Suppressor macrophage treated with lipopolysaccharide for 1 hour (primary cell): ENCODE measurements at places on chromosomes 4 and X.

DNA sequence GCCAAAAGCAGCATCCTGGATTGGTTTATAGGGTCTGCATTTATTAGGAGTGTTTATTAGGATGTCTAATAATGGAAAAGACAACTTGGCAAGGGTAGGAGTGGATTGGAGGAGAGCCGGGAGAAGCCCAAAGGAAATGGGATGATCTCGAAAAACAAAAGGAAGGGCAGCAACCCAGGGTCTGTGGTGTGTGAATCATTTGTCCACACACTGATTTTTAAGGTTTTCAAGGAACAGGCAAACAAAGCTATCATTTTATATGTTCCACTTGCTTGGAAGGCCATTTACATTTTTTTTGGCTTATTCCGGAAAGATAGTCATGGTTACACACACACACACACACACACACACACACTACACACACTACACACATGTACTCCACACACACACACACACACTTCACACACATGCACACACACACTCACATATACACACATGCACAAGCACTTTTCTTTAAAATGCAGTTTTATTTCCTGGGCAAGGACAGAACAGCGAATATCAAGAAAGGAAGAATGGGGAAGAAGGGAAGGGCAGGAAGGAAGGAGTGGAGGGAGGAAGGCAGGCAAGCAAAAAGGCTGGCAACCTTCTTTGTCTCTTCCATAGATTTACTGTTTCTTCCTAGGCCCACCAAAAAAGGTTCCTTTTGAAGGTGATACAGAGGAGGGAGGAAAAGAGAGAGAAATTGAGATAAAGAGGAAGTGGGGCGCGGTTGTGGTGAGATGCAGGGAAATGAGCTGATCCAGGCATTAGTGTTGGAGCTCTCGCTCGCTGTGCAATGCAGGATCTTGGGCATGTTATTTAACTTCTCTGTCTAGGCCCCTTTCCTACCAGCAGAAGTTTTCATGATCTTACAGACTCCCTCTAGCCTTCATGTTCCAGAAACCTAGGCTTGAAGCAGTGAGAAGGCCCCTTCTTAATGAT lies 88.6 kb upstream of the MAML3 start:
- peak; percentile 54 for DNase-seq

DNA sequence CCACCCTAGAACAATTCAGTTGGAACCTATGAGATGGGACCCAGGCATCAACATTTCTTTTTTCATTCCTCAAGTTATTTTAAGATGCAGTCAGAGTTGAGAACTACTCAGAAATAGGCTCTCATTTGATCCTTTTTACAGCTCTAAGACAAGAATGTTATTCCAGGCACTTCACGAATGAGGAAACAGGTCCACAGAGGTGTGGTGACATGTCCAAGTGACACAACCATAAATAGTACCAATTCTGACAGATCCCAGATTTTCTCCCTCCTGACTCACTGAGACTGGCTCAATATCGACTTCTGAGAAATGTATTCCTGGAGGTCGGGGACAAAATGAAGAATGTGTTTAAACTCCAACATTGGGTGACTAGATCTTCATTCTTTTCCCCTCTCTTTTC lies 11.1 kb downstream of the TCEANC start:
- DNase-seq = no peak

DNA sequence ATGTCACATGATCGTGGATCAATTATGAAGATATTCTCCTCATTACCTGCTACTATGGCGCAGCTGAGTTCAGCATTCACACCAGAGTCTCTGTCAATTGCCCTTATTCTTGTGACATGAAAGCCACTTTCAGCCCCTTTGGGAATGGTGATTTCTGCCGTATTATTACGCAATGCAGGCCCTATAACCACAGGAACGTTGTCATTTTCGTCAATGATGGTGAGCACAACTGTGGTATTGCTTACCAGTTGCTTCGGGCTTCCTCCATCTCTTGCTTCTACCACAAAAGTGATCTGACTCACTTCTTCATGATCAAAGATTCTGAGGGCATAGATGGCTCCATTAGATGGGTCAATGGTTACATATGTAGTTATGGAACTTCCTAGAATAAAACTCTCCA lies 2.1 kb downstream of the PCDH18 start:
- DNase-seq = no peak

GRCh38 chr4:173345648-173346047 lies 11.5 kb upstream of the HMGB2 start:
- no peak for DNase-seq

GRCh38 chr4:151934766-151935165 lies 174.0 kb upstream of the GATB start:
- no peak for DNase-seq

DNA sequence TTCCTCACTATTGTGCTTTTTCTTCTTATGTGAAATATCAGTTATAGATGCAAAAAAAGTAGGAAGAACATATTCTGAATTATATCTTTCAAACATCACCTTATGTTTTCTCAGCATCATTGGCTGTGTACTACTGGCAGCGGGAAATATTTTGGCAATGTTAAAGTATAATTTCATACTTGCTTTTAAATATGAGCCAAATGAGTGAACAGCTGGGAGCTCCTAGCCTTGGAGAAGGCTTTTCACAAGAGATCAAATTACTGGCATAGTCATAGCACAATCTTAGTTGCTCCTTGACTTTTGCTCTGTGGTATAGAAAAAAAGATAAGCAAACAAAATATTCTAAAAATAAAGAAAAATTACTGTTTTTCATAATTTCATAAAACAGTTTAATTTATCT lies 1575.8 kb upstream of the PABPC4L start:
- DNase-seq = no peak

DNA sequence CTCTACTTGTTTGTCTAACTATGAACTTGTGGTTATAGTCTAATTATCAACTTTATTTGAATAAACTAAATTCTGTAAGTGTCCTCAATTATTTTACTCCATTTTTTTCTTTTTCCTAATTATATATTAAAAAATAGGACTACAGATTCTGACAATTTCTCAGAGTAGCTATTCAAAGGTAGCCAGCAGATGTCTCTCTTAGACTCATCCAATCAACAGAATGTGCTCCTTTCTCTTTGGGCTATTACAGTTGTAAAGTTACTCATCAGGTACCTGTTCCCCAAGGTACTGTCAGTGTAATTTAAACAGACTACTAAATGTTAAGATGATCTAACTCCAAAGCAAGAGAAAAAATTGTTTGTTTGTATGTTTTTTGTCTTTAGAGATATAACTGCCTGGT lies 248.6 kb downstream of the PCDH18 start:
- no peak for DNase-seq

GRCh38 chr4:88002786-88003185 lies 4.6 kb upstream of the PKD2 start:
- DNase-seq = no peak

DNA sequence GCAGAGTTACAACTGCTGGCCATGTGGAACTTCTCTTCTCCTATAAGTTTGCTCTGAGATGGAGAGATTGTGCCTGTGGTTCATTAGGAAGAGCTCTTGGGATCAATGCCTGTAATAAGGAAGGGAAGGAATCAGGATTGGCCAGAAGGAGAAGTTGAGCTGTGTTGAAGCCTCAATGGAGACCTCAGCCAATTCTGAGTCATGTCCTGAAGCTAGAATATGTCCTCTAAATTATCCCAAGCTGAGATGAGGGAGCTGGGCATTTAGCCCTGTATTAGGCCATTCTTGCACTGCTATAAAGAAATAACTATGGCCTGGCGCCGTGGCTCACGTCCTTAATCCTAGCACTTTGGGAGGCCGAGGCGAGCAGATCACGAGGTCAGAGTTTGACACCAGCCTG lies 85.4 kb upstream of the DHX15 start:
- no peak for DNase-seq

DNA sequence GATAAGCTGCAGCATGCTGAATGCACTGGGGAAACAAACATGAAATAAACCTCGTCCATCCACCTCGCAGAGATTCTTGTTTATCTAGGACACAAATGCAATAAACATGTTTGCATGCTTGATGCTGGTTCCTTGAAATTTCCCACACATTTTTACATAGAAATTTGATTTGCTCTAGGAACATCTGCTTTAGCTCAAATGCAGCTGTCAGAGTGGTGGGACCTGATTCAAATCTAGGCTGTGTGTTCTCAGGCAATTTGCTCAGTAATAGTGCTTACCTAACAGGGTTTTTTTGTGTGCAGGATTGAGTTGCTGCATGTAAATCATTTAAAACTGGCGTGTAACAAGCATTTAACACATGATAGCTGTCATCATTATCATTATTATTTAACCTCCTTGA lies 293.1 kb downstream of the QDPR start:
- DNase-seq = no peak

DNA sequence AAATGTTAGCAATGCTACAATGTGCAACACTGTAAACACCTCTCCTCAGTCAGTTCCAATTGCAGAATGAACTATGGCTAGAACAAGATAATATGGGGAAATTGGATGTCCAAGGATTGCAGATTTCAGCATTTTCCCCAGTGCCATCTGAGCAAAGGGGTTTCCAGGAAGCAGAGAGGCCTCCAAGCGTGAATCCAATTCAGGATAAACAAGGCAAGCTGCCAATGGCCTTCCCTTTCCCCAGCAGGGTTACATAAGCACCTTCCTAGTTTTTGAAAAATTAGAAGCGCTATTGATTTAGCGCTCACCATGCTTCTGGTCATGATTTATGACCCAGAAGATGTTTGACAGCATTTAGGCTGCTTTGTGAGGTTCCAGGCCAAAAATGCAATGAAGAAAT lies 223.0 kb upstream of the GATB start:
- no peak for DNase-seq

DNA sequence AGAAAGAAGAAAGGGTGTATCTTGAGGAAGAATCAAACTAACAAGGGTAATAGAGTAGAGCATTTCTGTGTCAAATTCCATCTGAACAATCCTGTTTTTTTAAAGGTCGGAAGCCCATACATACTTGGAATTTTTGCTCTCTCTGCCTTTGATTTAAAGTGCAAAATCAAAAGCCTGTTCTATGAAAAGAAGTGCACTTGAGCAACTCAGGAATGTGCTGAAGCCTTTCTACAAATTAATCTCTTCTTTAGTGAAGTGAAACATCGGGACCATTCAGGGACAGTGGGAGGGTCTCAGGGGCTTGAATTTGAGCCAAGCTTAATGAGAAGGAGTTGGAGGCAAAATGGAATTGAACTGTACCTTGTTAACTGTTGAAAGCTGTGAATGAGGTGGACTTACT lies 1008.5 kb upstream of the LCORL start:
- DNase-seq = no peak

DNA sequence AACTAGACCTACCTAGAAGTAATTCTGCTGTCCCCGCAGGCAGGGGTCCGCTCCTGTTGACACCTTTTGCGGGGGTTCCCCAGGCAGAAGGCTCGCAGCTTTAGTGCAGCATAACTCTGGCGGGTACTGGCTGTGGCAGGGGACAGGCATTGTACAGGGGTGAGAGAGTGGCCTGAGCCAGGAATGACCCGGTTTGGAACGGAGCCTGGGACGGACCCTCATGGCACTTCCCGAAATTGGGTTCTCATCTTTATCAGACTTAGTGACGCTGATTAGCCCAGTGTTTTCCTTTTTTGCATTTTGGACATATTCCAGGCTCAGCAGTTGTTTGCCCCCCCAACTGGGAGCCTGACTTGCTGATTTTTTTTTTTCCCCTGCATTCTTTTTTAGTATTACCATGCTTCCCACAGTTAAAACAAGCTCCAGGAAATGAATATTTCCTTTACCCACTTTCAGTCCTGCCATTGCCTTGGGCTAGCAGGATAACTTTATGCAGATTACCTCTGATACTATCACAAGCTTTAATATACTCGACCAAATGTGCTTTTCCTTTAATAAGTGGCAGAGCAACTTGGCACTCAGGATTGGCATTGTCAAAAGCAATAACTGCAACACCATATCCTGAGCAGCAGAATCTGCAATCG lies 55.8 kb upstream of the WDR1 start:
- DNase-seq = no peak

DNA sequence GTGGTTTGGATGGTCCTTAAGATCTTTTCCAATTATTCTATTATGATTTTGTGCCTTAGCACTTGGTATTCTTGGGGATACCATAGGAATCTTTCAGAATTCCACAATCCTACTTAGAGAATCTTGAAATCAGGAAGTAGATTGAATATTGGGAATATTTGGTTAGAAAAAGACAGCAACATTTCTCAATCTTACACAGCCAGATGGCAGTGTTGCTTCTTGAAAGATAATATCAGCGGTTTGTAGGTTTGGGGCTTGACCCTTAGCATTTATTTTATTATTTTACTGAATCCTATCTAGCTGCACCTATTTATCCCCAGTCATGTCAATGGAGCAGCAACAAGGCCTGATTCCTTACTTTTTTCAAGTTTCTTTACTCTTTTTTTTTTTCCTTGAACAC lies 28.6 kb downstream of the MAGEB1 start:
- DNase-seq = peak; percentile 34

- no peak for DNase-seq
Measured at GRCh38 chr4:139558235-139559088, 2.4 kb upstream of the SETD7 start.

GRCh38 chrX:24471808-24472207 lies 6.7 kb downstream of the PDK3 start:
- no peak for DNase-seq

DNA sequence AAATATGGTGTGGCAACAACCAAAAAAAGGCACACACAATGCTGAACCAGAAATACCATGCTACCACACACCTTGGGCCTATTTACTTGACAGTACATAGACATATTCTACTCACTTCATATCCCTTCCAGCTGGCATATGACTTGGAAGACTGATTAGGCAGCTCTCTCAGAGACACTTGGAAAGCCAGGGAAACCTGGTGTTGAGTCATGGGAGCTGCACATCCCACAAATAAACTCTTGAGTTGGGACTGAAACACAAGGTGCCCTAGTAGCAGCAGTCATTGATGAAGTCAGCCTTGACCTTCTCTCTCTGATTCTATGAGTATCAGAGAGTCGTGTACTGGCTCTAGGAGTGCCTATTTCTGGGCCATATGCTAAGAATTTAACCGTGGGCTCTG lies 776.6 kb upstream of the LCORL start:
- DNase-seq = no peak

DNA sequence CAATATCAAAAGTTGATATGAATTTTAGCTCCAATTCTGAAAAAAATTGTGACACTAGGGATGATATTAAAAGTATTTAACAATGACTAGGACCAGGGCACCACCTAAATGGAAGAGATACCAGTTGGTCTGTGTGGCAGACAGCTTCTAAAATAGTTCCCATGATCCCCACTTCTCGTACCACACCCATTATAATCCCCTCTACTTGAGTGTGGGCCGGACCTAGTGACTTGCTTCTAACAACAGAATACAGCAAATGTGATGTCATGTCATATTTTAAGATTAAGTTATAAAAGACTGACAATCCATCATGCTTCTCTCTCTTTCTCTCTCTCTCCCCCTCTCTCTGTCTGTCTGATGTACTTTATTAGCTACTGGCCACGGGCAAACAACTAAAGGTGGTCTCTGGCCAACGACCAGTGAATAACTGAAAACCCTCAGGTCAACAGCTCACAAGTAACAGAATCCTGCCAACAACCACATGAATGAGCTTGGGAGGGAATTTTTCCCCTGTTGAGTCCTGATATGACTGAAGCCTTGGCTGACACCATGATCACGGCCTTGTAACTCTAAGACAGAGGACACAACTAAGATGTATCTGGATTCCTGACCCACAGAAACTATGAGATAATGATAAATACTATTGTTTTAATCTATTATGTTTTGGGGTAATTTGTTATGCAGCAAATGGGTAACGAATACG lies 34.4 kb downstream of the FAM13A start:
- no peak for DNase-seq
